Left colon (tissue), 2 donors: ENCODE measurements at places on chromosomes 3 and 15.

GRCh38 chr15:58043192-58043903 lies 22.2 kb downstream of the ALDH1A2 start:
- peak; percentile 77 for DNase-seq

DNA sequence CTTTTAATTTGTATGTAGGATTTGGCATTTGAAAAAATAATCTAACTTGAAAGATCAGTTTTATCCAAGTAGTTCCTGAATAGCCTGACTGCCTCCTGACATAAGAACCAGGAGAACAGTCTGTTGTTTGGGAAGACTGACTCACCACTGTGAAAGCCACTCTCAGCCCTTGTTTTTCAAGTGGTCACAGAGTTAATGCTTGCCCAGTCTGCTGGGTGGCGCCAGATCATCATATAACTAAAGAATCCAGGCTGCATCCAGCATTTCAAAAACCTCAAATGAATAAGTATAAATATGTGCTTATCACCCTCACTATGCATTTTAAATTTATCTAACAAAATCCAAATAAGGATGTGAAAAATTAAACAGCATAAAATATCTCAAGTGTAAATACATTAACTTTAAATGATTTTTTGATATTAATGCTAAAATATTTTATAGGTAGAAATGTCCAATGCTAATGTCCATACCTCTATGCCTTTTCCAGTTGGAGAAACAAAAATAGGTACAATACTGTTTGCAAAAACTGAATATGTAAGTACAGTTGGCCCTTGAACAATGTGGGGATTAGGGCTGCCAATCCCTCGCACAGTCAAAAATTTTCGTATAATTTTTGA lies 26.9 kb upstream of the ZBBX start:
- no peak for DNase-seq

GRCh38 chr15:36039996-36040572 lies 494.1 kb upstream of the DPH6 start:
- DNase-seq = no peak

DNA sequence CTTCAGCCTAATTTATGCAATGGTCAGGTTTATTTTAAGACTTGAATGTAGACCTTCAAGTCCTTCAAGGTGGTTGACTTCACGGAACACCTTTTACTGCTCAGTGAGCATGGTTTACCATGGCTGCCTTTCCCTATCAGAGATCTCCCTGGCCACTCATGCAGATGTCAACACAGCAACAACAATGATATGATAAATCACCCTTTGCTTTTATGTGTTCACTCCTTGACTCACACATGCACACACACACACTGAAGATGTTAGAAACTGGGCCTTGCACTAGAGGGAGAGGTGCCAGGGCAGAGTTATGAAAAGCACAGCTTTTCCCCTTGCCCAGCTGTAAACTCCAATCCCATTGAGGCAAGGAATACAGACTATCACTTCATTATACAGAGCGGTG lies 134.4 kb downstream of the WNT5A start:
- no peak for DNase-seq

DNA sequence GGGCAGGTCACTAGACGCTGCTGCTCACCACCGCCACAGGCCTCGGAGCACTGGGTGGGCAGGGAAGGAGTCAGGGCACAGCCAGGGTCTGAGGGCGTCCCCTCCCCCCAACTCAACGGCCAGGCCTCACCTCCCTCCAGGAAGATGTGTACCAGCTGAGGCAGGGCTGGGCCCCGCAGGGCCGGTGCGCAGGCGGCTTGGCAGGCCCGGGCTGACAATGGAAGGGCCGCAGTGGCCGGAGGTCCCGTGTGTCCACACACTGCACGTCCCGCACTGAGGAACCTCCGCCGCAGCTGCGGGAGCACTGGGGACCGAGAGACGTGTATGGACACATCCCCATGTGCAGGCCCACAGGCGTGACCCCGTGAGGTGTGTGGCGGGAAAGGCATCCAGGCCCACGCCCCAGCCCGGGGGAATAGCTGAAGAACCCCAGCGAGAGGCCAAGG lies 47.4 kb downstream of the ADAMTS7 start:
- DNase-seq = peak; percentile 12
